ENCODE measurements at places on chromosomes 13 and 19.

GRCh38 chr13:106533943-106534638 is 1.4 kb downstream of the EFNB2 start:
- DNase-seq, result peak; percentile 79

DNA sequence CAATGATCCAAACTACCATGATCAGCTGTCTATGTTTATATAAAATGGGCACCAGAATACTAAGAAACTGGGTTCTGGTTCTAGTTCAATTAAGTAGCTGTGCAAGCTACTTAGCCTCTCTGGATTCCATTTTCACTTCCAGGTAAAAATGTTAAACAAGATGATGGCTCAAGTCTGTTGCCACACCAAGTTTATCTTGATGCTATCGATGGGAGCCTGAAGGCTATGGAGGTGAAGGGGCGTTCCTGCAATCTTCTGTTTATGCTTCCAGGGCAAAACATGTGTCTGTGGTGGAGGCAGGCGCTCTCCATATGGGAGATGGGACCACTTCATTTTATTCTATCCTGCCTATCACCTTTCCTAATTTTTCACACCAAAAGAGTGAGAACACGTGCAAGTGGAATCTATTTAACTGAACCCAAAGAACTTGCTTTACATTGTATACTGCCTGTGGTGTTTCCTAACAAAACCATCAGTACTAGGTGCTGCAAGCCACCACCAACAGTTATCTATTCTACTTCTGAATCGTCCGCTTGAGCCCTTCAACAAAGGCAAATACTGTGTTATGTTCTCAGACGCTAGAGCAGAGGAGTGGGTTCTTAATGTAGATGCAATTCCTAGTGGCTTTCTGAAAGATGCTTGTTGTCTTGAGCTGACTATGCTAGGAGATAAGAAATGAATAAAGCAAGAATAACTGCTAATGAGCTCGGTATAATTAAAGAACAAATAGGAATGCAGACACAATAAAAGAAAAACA is 70.9 kb downstream of the DOCK9 start:
- no peak for DNase-seq

GRCh38 chr19:1429750-1430149 is 8.4 kb upstream of the RPS15 start:
- DNase-seq, result no peak

GRCh38 chr13:28583651-28584091 is 75.3 kb upstream of the POMP start:
- DNase-seq, result no peak

DNA sequence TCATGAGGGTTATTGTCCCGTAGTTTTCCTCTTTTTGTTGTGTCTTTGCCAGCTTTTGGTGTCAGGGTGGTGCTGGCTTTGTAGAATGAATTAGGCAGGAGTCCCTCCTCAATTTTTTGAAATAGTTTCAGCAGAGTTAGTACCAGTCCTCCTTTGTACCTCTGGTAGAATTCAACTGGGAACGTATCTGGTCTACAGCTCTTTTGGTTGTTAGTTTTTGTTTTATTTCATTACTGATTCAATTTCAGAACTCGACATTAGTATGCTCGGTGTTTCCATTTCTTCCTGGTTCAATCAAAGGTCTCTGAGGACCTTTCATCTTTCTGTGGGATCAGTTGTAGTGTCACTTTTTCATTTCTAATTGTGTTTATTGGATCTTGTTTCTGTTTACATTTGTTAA is 1237.0 kb upstream of the PCDH9 start:
- DNase-seq, result no peak

- DNase-seq, result no peak
These were observed 1647.6 kb upstream of the SPRY2 start for GRCh38 chr13:81988567-81988966.

- DNase-seq, result no peak
These were observed 465.3 kb downstream of the COG6 start for GRCh38 chr13:40120781-40121180.

GRCh38 chr19:55341171-55341588 is 1.5 kb downstream of the KMT5C start:
- DNase-seq, result peak; percentile 92

DNA sequence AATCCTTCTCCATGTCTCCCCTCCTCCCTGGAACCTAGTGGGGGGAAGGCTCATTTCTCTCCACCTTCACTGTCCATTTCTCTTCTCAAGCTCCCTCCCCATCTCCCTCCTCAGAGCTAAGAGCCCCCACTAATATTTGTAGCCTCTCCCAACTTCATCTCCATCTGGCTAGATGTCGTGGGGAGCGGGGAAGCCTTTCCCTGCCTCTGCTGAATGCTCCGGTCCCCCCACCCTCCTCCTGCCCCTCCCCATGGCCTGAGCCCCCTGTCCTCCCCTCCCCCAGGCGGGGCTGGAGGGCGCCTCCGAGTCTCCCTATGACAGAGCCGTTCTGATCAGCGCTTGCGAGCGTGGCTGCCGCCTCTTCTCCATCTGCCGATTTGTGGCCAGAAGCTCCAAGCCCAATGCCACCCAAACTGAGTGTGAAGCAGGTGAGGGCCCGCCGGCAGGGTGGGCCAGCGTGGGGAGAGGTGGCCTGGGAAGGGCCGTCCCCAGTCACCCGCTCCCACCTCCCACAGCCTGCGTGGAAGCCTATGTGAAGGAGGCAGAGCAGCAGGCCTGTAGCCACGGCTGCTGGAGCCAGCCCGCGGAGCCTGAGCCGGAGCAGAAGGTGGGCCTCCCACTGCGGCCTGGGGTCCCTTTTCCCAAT is 1.0 kb downstream of the TMEM59L start:
- no peak for DNase-seq

DNA sequence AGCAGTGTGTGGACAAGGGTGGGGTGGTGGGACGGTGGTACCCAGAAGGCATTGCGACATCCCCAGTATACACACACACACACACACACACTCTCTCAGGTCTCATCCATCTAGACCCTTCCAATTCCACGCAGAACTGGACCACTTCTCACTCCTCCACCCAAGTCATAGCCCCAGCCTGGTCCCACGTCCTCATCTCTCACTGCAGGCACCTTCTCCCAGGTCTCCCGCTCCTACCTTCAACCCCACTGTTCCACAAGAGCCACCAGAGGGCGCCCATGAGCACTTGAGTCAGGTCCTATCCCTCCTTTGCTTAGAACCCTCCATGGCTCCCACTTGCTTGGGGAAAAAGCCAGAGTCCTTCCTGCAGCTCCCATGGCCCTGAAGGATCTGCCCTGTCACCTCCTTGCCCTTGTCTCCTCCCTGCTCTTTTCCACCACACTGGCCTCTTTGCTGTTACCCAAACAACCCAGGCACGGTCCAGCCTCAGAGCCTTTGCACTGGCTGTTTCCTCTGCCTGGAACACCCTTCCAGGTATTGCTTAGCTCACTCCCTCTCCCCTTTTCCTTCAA is 62.6 kb downstream of the IER2 start:
- no peak for DNase-seq

DNA sequence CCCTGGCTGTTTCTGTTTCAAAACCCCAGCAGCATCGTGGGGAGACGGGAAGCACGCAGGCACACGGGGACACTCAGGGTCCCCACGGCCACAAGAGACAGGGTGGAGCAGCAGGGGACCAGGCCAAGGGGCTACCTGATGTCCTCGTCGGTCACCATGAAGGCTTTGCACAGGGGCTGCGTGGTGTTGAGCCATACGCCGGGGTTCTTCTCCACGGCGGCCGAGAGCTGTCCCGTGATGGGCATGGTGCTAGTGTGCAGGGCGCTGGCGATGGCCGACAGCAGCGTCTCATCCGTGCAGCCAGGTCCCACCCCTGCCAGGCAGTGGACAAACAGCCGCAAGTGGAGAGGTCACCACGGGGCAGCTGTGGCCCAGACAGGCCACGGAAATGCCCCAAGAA is 11.7 kb downstream of the MBD3 start:
- no peak for DNase-seq

DNA sequence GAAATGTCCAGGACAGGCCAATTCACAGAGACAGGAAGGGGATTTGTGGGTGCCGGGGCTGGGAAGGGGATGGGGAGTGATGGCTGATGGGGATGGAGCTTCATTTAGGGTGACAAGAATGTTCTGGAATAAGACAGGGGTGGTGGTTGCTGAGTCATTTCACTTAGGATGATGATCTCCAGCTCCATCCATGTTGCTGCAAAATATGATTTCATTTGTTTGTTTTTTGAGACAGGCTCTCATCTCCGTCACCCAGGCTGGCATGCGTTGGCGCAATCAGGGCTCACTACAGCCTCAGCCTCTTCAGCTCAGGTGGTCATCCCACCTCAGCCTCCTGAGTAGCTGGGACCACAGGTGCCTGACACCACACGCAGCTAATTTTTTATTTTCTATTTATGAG is 3.1 kb upstream of the JSRP1 start:
- DNase-seq, result no peak

DNA sequence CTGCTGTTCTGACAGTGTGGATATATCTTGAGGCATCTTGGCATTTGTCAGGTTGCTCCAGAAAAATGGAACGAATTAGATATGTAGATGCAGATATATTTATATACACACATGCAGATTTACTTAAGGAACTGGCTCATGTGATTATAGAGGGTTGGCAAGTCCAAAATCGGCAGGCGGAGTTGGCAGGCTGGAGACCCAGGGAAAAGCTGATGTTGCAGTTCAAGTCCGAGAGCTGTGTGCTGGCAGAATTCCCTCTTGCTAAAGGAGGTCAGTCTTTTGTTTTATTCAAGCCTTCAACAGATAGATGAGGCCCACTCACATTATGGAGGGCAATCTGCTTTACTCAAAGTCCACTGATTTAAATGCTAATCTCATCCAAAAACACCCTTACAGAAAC is 24.4 kb upstream of the CSNK1A1L start:
- DNase-seq, result no peak

- DNase-seq, result no peak
These were observed 62.7 kb upstream of the MYCBP2 start for GRCh38 chr13:77389625-77390000.

GRCh38 chr19:44582581-44583265 is 30.6 kb upstream of the IGSF23 start:
- no peak for DNase-seq

DNA sequence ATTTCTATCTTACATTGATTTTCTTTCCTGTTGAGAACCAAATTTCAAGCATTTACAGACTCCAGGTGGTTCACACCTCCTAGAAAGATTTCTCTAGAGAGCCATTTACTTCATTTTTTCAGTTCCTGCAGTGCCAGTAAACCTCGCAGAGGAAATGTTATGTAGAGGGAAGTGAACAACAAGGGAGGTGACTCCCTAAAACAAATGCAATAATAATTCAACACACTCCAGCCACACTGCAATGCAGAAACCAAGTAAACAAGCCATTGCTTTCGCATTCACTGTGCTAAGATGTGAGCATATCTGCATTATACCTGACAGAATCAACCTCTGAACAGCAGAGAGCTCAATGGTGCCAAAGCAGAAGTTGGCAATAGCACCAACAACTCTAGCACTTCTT is 215.1 kb downstream of the RBM26 start:
- DNase-seq, result no peak

GRCh38 chr13:98975822-98976261 is 2.0 kb downstream of the DOCK9 start:
- no peak for DNase-seq

DNA sequence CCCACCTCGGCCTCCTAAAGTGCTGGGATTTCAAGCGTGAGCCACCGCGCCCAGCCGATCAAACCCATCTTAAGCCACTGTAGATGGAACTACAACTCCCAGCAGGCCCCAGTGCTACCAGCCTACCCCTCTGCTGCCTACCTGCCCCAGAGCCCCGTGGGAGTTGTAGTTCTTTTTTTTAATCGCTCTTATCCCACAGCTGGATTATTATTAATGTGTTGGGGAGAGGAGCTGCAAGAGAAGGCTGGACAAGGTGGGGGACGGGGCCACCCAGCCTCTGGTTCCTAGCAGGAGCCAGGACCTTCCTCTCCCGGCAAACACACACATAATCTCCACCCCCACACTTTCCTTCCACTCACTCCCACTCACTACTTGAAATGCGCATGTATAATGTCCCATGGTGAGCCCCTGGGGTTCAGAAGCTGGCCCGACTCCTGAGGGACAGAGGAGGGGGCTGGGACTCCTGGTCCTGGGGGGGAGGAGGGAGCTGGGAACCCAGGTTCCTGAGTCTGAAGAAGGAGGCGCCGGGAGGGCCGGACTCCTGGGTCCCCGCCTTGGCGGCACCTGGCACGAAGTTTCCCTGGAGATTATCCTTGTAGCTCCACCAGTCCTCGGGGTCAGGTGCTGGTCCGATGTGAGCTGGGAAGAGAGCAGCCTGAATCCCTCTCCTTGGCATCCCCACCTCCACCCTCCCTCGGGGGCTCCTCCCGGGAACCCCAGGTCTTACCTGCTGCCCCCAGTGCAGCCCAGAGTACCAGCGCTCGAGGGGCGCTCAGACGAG is 958 bp downstream of the CA11 start:
- DNase-seq, result peak; percentile 58

DNA sequence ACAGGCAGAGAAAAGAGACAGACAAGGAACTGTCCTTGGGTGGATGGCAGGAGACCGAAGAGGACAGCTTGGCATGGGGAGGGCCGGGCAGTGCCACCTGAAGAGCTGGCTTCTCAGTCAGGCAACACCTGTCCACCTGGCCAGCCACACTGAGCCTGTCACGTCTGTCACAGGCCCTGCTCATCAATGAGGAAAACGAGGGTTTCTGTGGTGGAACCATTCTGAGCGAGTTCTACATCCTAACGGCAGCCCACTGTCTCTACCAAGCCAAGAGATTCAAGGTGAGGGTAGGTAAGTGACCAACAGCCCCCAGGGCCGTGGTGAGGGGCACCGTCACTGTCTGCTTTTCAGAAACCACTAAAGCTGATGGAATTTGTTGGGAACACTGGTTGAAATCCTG is 11.2 kb upstream of the PROZ start:
- no peak for DNase-seq

DNA sequence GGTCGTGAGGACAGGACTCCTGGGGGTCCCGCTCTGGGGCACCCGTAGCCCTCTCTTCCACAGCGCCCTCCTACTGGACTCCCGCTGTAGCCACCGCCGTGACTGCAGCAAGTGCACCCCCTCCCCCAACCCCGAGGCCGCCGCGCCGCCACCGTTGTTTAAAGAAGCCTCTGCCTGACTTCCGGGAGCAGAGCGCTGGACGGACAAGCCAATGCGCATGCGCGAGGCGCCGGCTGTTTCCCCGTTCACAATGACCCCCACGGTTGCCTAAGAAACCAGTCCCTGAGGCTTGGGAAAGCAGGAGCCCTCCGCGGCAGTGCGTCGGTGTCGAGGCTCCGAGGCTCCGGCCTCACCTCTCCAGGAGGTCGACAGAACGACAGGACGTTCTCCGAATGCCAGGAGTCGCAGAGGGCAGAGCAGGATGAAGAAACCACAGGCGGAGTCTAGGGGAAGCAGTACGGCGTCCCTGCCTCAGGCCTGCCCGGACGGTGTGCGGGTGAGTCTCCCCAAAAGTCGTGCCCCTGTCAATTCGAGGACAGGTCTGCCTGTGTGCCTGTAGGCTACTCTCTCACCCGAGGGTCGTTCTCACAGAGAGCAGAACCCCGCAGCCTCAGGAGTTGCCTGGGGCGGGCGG is 70.5 kb upstream of the ZNF420 start:
- DNase-seq, result peak; percentile 83

DNA sequence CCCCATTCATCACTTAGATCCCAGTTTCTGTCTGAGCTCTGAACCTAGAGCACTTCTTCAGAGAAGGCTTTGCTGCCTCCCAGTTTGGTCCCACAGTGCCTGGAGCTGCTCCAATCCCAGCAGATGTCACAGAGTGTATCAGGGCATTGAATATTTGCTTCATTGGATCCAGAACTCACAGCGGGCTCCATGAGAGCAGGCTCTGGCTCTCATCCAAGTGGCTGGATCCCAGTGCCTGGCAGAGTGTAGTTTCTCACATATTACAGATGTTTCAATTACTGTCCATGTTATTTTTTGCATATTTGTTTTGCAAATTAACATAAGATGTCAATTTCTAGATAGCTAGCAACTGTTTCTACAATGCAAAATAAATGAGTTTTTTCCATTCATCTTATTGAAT is 50.6 kb downstream of the MYO16 start:
- peak; percentile 51 for DNase-seq

All from NCI-H1105 (cell line).